Omental fat pad (tissue), 4 donors: ENCODE measurements at places on chromosomes 1 and 21.

- DNase-seq, result no peak
These were observed 68.0 kb upstream of the CYP2J2 start for GRCh38 chr1:59994302-59995198.

DNA sequence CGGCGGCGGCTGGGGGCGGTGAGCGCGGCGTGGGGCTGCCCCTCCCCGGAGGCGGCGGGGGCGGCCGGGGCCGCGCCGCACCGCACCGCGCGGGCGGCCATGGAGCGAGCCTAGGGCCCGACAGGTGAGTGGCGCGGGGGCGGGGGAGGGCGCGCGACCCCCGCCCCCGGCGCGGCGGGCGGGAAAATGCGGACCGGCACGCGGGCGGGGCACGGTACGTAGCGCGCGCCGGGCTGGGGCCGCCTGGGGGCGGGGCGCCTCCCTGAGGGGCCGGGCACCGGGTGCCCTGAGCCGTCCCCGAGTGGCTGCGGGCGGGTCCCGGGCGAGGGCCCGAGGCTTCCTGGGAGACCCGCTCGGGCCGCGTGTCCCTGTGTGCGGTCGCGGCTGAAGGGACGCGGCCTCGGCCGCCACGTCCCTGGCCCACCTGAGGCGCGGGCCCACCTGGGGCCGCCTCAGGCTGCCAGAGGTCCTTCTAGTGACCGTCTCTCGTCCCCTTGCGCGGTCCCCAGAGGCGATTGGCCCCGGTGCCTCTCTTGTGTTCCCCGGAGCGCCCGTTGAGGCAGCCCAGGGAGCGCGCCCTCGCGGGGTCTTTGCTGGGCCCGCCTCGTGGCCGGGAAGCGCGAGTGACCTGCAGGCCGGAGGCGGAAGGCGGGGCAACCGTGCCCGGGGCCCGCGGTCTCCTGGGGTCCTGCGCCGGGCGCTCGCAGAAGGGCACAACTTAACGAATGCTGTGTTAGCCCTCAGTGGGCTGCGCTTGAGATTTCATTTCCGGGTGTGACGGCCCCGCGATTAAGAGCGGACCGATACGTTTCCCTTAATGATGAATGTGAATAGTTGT is 500 bp downstream of the FAM20B start:
- peak; percentile 32 for DNase-seq

GRCh38 chr1:165481820-165482532 is 37.0 kb upstream of the RXRG start:
- DNase-seq, result no peak

- no peak for DNase-seq
These were observed 217.1 kb downstream of the NFIA start for GRCh38 chr1:61299463-61299862.

DNA sequence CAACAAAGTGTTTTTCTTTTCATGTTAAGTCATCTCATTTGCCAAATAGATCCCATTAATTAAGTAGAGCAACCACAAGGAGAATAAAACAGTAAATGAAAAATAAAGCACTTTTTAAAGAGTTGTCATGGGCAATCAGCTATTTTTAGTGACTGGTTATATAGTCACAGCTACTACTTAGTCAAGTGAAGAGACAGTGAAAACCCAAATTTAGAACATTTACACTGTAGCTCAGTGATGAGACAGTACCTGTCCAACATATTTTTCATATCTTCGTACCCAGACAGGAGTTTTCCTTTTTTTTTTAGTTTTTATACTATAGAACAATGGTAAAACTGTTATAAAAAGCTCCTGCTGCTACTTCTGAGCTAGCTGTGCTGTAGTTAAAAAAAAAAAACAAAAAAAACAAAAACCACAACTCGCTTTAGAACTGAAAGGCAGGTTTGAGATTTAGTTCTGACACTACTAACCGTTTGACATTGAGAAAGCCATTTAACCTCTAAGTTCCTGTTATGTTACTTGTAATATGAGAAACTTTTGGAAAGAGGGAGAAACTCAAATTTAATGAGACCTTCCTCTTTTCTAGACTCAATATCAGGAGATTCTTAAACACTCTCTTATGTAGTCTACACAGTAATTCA is 777.5 kb downstream of the ADGRL2 start:
- no peak for DNase-seq

GRCh38 chr1:160053548-160054365 is 16.2 kb downstream of the KCNJ10 start:
- DNase-seq, result no peak

DNA sequence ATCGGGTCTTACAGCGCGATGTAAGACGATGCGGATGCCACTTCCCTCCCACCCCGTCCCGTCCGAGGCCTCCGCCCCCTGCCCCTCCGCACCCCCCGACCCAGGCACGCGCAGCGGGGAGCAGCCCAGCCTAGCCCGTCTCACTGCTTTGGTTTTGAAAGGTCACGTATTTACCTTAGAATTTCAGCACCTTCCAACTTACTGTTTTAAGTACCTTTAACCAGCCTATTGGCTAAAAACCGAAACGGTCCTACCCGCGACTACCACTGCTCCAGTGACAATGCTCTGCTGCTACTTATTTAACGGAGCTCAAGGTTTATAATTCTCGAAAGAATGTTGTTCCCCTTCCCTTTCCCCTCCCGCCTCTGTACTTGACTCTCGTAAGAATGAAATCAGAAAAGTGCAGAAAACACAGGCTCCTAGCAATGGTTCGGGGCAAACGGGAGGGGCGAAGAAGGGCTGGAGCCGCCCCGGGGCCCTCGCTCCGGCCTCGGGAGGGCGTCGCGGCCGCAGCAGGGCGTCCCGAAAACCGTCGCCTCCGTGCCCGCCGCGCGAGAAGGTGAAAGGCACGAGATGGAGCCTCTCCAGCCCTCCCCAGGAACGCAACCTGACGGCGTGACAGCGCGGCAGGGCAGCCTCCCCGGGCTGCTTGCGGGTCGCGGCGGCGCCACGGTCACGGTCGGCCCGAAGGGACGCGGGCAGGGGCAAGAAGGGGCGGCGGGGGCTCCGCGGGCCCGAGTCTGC is 667 bp downstream of the TMEM50B start:
- no peak for DNase-seq

GRCh38 chr1:172167796-172168596 is 252.5 kb upstream of the C1orf105 start:
- DNase-seq, result no peak

DNA sequence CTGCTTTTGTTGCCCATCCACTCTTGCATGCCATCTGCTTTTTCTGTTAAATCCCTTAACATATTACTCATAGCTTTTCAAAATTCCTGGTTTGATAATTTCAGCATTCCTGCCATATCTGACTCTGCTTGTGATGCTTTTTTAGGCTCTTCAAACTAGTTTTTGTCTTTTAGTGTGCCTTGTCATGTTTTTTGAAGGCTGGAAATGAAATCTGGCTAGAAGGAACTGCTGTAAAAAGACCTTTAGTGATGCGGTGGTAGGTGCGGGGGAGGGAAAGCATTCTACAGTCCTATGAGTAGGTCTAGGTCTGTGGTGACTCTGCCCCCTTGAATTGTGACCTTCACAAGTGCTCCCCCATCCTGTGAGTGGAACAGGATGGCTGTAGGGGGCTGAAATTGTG is 15.0 kb upstream of the S100B start:
- no peak for DNase-seq

DNA sequence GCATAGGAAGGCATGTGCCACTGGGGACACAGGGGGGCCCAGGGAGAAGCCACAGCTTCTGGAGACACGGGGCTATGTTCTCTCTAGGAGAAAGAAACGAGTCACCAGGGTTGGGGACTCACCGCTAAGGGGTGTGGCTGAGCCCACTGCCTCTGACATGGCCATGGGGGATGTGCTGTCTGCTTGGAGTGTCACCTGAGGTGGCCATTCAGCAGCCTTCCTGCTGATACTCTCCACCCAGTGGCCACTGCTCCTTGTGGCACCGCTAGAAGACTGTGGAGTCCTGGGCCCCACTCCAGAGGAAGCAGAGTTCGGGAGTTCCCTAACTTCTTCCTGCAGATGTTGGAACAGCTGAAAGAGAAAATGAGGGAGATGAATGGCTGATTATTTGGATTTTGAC is 91.2 kb upstream of the SLC45A1 start:
- no peak for DNase-seq

- DNase-seq, result no peak
These were observed 347.4 kb upstream of the B3GALT2 start for GRCh38 chr1:193533853-193534252.

DNA sequence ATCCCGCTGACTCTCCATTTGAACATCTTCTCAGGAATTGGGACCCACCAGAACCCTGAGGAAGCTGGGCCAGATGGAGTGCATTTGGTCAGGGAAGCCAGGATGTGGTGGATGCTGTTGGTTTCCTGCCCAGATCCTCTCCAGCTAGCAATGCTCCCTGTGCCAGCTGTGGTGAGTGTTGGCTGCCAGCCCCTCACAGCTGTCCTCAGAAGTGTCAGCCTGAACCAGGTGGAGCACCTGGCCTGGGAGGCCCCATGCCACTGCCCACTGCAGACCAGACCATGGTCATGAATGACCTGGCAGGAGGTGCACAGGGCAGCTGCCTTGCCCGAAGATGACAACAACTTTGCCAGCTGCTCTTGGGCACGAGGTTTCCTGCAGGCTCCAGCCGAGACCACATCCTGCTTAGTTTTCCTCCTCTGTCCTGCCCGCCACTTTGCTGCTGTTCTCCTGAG is 54.4 kb downstream of the PRSS38 start:
- no peak for DNase-seq

DNA sequence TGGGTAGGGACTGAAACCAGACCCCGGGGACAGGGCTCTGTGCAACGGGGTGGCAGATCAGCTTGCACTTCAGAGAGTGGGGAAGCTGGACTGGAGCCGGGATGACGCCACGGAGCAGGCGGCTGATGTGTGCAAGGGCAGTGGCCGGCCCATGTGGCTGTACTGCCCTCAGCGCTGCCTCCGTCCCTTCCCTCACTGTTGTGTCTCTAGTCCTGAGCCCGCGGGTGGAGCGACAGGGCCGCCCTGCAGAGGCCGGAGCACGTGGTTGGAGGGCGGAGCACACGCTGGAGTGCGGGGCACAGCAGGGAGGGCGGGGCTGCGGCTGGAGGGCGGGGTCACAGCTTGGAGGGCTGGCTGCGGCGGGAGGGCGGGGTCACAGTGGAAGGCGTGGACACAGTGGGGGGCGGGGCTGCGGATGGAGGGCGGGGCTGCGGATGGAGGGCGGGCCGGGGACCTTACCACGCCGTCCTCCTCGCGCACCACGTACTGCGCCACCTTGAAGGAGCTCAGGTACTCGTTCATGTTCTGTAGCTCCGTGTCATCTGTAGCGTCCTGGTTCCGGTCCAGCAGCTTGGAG is 52.4 kb downstream of the CHD5 start:
- DNase-seq, result peak; percentile 32
